ENCODE measurements at places on chromosomes 2 and 18.
A peak's percentile ranks its signal among the peaks of the same experiment; 100 is the strongest.

GRCh38 chr2:128755695-128756364, 437.2 kb upstream of the HS6ST1 start:
- DNase-seq = no peak

- DNase-seq = no peak
Measured at GRCh38 chr18:79915161-79916127, 36.0 kb downstream of the SLC66A2 start.

DNA sequence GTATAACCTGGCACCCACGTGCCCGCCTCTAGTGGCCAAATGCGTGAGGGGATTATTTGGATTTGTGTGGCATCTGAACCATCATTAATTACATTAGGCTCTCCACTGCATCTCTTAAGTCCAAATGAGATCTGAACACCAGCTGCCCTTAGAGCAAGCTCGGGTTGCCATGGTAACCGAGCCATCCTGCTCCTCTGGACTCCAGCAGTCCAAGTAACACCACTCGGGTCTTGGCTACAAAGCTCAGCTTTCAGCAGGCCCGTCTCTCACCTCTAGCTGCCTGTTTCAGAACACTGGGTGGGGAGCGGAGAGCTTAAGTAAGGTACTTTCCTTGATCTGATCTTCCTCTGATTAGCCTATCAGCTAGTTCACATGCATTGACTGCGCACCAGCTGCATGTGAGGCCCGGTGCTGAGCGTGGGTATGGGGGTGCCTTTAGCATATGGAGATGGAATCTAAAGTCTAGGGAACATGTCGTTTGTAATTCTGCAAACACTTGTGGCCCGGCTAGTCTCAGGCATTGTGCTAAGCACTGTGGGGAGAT, 14.1 kb upstream of the CYS1 start:
- no peak for DNase-seq

GRCh38 chr2:136134126-136134525, 16.2 kb upstream of the CXCR4 start:
- DNase-seq = no peak

DNA sequence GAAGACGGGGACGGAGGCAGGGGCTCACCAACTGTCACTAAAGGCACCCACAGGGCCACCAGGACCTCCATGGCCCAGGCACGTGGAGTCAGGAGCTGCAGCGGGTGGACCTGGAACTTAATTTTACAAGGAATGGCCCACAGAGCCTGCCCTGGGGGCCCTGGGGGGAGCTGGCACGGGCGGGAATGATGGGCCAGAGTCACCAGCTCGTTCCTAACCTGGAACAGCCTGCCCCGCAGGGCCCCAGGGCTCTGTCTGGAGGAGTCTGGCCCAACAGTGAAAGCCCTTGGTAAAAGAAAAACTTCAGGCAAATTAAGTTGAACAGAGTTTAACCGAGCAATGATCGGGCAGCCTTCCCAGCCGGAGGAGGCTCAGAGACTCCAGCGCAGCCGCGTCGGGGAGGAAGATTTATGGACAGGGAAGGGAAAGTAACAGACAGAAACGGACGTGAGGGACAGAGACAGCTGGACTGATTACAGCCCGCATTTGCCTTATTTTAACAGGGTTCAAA, 118.4 kb upstream of the TMEM18 start:
- no peak for DNase-seq

GRCh38 chr2:105385731-105386540, 12.9 kb downstream of the FHL2 start:
- DNase-seq = no peak

DNA sequence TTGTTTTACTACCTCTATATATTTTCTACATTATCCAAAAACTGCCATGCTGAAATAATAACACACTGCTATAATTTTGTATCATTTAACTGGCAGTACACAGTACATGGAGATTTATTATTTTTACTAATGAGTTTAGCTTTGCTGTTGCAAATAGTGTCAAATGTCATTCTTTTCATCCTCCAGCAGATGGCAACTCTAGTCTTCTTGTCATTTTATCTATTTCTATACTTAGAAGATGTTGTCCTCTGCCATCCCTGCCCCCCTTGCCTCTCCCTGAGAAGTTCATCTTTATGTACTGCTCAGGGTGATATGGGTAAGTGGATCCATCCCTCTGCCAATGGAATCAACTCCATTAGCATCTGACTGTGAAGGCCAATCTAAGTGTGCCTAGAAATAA, 21.7 kb upstream of the LRRTM1 start:
- DNase-seq = peak; percentile 22

DNA sequence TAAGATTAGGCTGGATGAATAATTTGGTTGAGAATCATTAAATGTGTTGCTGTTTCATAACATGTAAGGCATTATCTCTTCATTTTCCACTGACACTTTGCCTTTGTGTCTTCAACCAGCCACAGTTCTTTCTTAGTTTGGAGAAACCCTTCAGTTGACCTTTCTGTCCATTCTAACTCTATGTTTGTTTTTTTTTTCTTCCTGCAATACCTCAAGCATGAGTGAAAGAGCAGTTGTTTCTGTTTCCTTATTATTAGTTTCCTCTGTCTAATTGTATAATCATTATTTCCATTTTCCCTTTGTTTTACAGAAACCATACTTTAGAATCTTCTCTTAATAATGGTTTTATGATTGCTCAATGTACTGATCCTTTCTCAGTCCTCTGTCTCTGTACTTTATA, 25.6 kb downstream of the HADHB start:
- DNase-seq = peak; percentile 45

DNA sequence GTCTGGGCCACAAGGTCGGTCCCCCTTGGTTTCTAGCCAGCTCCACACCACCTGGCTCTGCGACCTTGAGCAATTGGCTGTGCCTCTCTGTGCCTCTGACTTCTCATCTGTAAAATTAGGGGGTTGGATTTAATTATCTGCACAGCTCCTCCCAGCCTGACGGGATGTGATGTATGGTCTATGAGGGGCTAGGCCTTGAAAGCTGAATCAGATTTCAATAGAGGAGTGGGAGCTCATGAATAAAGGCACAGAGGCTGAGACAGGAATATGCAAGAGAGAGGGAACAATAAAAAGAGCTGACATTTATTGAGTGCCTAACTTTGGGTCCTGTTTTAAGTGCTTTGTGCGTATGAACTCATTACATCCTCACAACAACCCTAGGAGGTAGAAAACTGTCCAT, 104.7 kb downstream of the ALK start:
- DNase-seq = no peak

DNA sequence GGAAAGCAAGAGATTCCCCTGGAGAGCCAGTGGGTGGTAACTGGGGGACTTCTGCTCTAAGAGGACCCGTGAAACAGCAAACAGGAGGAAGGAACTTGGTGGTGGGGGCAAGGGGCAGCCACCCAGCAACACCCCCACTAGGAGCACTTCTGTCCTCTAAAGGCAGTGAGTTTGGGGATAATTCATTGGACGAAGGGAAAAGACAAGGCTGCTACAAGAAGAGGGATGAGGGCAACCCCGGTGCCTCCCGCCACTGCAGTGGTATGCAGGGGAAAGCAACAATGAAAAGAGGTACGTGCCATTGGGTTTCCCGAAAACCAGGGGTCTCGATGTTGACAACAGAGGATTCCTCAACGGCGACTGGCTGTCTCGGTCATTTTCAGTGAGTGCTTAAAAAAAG, 9.1 kb downstream of the RPL31 start:
- DNase-seq = no peak

DNA sequence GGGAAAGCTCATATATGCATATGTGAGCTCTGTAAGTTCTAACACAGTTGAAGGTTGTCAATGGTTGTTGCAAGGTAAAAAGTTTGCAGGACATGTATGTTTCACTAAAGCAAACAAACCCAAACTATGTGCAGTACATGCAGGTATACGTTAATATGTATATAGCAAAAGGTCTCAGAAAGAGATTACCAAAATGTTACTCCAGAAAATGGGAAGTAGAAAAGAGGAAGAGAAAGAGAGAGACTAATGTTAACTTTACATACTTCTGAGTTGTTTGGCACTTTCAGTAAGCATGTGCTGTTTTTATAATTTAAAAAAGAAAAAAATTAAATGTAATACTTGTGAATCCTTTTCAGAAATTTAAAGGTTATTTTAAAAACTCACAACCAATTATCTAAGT, 32.8 kb upstream of the PEX13 start:
- DNase-seq = no peak

- DNase-seq = peak; percentile 94
Measured at GRCh38 chr2:177164584-177165052, 48.0 kb upstream of the HNRNPA3 start.

- DNase-seq = peak; percentile 21
Measured at GRCh38 chr2:120360307-120360855, 14.4 kb downstream of the INHBB start.

- DNase-seq = no peak
Measured at GRCh38 chr2:229900012-229900411, 21.8 kb downstream of the TRIP12 start.

DNA sequence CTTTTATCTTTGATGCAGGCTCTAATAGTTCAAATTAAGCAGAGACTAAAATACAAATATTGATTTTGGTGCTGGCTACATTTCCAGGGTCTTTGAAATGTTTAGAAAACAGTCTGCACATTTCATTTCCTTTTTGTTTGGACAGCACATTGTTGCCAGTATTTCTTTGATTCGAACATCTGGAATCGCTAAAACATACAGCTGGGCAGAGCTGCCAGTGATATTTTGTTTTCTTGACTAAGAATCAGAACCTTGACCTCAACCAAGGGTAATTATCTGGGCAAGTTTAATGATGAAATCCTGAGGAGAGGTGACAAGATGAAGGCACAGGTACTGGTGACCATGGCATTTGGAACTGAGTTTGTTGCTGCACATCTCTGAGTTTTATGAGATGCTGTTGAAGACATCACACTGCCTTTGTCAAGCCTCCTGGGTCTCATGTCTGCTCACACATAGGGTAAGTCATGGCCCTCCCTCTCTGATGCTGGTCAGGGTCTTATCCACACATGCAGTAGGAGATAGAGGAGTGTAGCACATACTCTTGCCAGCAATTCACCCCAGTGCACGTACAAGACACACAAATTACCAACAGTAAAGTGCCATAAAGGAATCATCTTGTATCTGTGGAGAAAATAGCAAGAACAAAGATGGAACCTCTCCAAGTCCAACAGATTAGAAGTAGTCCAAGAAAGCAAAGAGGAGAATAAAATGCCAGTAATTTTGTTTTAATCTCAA, 391.9 kb downstream of the RND3 start:
- DNase-seq = peak; percentile 59

DNA sequence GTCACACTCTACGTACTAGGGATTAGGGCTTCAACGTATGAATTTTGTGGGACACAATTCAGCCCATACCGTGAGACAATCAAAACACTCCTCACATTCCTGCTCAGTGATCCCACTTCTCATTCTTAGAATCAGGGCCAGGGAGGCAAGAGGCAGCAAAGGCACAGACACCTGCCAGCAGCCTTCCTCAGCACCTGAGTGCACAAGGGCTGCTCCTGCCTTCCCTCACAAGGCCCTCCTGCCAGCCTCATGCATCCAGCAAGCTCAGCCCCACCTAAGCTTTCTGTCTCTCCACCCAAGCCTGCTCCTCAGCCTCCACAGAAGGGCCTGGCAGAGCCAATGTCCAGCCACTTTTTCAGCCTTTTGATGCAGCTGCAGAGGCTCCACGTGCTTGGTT, 141.6 kb downstream of the SP3 start:
- no peak for DNase-seq

DNA sequence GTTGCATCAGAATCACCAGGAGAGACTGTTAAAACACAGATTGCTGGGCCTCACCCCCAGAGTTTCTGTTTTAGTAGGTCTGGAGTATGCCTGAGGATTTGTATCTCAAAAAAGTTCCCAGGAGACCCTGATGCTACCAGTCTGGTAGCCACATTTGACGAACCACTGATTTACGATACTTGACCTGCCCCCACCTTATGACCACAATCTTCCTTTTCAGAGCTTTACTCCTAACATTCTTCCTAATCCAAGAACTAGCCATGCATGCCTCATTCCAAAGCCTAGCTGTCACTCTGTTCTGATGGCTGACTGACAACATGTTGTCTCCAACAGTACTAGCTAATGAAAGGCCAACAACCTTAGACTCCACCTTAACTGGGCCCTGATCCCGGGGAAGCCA, 191.4 kb downstream of the MBD2 start:
- no peak for DNase-seq

DNA sequence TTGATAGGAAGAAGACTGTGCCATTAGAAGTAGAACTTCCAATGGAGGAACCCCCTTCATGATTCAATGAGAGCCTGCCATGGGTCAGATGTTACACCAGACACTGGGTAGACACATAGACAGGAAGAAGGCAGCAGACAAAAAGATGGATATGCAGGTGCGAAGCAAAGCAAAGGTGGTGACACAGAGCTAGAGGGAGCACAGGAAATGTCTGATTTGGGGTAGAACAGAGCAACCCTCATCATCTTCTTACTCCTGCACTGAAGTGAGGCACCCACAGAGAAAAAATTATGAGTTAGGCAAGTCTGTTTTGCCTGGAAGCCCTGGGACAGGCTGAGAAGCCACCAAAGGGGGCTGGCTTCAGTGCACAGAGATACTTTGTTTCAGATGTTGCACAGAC, 240.2 kb downstream of the ANAPC1 start:
- DNase-seq = no peak

GRCh38 chr2:108786354-108787215, at the start of gene CCDC138:
Gene CCDC138, plus strand, starts transcription at chr2:108786771. Its CDS starts 52 bp downstream, at chr2:108786823.
- peak; percentile 96 for DNase-seq

DNA sequence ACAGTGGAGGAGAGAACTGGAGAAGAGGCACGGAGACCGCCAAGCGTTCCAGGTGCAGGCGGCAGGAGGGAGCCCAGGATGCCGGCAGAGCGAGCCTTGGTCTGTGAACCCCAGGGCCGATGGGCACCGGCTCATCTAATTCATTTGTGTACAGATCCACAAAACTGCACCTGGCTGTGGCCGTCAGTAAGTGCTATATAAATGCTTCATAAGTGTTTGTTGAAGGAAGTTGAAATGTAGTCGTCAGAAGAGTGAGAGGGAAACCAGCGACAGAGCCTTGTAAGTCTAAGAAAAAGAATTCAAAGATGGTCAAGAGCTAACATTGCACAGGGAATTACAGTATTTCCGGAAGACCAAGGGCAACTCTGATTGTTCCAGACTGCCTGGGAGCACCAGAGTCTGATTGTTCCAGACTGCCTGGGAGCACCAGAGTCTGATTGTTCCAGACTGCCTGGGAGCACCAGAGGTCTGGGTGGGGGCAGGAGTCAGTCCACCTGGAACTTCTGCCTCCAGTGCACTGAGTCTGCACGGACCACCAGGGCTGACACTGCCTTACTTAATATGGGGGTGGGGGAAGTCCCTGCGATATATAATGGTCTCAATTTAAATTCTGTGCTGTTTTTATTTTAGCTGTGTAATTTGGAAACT, 112.3 kb downstream of the BCL2 start:
- no peak for DNase-seq

- DNase-seq = peak; percentile 73
Measured at GRCh38 chr2:187497858-187498463, 49.9 kb upstream of the CALCRL start.

DNA sequence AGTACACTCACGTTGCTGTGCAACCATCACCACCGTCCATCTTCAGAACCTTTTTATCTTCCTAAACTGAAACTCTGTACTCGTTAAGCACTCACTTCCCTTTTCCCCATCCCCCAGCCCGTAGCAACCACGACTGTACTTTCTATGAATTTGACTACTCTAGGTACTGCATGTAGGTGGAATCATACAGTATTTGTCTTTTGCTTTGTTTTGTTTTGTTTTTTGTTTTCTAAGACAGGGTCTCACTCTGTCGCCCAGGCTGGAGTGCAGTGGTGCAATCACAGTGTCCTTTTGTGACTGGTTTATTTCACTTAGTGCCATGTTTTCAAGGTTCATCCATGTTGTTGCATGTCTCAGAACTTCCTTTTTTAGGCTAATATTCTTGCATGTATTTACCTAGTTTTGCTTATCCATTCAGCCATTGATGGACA, 7.0 kb upstream of the TYMS start:
- DNase-seq = no peak
